Pulmonary artery endothelial cell (primary cell): ENCODE measurements at places on chromosomes 7 and 10.

GRCh38 chr10:23198610-23198939, 6.5 kb downstream of the PTF1A start:
- no peak for DNase-seq

- DNase-seq, result no peak
Measured at GRCh38 chr10:26781797-26782196, 79.0 kb downstream of the ABI1 start.

DNA sequence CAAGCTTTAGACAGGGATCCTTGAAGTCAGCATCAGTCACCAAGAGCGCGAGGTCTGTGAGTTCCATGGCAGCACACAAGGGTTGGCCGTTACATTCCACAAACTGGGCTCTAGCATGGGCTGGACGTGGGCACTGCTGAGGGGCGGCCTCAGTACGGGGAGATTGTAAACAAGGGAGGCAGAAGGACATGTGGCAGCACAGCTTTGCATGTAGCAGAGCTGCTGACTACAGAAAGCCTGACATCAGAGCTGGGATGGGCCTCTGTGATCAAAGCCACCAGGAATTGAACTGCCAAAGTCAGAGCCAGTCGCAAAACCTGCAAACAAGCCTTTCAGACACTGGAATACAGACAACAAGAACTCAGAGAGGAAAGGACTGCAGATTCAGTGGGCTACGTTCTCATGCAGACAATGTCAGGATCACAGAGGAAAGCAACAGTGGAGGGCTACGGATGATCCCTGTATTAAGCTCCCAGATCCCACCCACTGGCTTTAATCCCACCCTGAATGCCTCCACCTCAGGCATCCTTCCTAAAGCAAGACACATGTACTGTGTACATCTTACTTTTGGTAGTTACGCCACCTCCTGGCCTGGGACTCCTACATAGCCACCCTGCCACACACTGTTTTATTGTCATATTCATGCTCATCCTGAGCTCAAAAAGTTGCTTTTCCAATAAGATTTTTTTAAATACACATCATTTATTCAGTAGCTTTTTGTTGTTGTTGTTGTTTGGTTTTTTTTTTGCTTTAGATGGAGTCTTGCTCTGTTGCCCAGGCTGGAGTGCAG, 291.1 kb upstream of the IMMP2L start:
- DNase-seq, result no peak

GRCh38 chr10:43090664-43091063, 13.8 kb downstream of the RET start:
- no peak for DNase-seq

DNA sequence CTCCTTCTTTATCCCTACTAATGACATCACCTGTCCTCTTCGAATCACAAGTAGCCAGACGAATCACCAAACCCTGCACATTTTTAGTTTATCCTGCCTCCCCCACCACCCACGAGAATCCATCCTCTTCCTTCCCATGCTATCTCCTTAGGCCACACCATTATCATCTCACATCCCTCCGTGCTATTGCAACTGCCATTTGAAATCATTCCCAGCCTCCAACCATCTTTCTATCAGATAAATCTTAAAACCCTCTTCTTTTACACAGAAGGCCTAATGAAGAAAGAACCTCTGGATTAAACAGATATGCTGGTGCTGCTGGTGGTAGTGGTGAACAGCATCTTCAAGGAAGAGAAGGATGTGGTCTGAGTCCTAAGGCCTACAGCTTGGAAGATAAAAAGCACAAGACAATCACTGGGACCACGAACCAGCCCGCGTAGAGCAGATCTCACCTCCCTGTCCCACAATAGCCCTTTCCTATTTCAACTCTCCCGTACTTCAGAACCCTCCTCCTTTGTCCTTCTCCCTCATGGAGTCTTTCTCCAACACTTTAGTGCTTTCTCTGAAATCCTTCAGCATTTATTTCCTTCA, 403.1 kb downstream of the SFMBT2 start:
- no peak for DNase-seq

GRCh38 chr7:11552676-11553296, 279.2 kb downstream of the THSD7A start:
- no peak for DNase-seq

DNA sequence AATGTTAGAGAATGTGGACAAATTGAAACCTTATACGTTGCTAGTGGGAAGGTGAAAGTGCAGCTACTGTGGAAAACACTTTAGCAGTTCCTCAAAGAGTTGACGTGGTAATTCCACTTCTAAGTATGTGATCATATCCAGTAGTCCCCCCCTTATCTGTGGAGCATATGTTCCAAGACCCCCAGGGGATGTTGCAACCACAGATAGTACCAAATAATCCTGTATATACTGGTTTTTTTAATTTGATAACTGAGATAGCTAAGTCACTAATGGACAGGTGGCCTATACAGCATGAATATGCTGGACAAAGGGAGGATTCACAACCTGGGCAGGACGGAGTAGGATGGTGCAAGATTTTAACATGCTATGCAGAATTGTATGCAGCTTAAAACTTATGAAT, 36.8 kb downstream of the PCGF5 start:
- no peak for DNase-seq

GRCh38 chr10:28676326-28676967, 874 bp upstream of the BAMBI start:
- DNase-seq, result no peak

DNA sequence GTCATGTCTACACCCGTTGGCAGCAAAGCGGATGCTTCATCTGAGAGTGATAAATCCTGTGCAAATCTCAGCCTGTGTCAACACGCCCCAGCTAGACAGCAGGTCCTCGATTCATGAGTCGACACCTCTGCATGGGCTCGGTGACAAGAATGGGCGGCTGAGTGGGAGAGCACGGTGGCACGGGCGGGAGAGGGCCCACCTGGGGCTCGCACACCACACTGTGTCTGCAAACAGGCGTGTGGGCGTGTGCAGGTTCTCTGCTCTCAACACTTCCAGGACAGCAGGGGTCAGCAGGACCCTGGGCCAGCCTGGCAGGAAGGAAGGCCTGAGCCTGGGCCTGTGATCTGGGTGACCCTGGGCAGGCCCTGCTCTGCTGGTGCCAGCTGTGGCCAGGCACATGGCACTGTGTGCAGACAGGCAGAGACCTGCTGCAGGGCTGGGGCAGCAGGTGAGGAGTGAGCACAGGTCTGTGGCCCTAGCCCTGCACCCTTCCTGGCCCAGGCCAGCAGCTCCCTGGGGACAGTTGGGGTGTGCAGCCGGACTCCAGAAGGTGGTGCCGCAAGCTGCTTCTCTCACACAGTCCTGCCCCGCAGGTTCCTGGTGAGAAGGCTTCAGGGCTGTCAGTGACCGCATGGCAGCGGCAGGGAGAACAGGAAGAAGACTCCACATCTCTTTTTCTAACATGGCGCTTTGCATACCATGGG, 216.4 kb downstream of the ELFN1 start:
- no peak for DNase-seq

- no peak for DNase-seq
Measured at GRCh38 chr10:50592961-50593418, 30.8 kb downstream of the SGMS1 start.
